ENCODE measurements at places on chromosomes 16 and 17.
A peak's percentile ranks its signal among the peaks of the same experiment; 100 is the strongest.

GRCh38 chr16:725041-725376 lies 1.2 kb downstream of the CCDC78 start:
- no peak for DNase-seq

- no peak for DNase-seq
Measured at GRCh38 chr16:87616556-87616955, 14.2 kb downstream of the JPH3 start.

DNA sequence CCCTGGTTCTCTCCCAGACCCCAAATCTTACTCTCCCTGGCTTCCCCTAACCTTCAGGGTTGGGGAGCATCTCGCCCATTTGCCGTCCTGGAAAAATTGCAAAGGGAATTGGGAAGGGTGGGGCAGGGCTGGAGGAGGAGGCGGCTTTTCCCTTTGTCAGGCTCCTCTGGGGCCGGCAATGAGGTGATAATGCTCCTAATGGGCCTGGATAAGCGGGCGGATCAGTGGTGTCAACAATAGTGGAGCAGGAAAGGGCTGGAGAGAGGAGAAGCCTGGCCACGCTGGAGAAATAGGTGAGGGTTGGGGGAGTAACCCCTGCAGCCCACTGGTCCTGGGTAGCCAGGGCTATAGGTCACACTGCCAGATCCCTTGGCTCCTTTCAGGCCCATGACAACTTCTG lies 12.3 kb downstream of the SCN4A start:
- DNase-seq: no peak

GRCh38 chr16:50320310-50320709 lies 48.5 kb downstream of the BRD7 start:
- DNase-seq: no peak

- no peak for DNase-seq
Measured at GRCh38 chr16:47448830-47449575, 11.9 kb downstream of the ITFG1 start.

GRCh38 chr17:773467-774312 lies 8.4 kb downstream of the GLOD4 start:
- no peak for DNase-seq

DNA sequence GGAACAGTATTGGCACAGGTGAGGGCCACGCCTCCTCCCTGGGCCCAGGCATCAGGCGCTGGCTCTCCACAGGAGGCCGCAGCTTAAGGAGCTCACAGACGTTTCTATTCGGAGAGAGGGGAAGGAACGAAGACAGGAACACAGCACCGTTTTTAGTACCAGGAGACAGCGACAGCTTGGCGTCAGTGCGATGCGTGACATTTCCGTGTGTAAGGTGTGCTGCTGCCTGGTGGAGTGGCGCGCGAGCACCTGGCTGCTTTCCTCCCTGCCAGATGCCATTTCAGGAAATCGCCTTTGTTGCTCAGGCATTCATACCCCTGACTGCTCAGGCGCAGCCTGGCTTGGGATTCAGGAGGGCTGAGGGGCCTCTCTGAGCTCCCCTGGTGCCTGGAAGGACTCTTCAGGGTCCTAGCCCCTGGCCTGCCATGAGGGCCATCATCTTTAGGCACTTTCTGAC lies 367.5 kb downstream of the CPPED1 start:
- DNase-seq: no peak

DNA sequence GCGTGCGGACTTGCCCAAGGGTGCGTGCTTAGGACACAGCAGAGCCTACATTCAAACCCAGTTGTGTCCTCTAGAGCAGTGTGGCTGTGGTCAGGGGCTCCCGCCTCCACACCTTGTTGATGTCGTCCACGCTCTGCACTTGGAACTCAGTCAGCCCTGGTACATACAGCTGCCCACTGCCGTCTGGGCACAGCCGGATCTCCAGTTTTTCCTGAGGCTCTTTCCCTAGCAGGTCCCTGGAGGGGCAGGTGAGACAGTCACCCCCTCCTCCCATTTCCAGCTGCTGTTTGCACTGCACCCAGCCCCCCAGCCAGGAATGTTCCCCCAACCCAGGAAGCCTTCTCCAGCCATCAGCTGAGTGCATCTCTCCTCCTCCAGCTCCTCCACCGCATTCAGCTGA lies 25.7 kb downstream of the KATNB1 start:
- no peak for DNase-seq

GRCh38 chr17:48718227-48718760 lies 4.0 kb downstream of the PRAC1 start:
- DNase-seq: no peak

- no peak for DNase-seq
Measured at GRCh38 chr17:6936370-6937028, 59.4 kb upstream of the ALOX12 start.

DNA sequence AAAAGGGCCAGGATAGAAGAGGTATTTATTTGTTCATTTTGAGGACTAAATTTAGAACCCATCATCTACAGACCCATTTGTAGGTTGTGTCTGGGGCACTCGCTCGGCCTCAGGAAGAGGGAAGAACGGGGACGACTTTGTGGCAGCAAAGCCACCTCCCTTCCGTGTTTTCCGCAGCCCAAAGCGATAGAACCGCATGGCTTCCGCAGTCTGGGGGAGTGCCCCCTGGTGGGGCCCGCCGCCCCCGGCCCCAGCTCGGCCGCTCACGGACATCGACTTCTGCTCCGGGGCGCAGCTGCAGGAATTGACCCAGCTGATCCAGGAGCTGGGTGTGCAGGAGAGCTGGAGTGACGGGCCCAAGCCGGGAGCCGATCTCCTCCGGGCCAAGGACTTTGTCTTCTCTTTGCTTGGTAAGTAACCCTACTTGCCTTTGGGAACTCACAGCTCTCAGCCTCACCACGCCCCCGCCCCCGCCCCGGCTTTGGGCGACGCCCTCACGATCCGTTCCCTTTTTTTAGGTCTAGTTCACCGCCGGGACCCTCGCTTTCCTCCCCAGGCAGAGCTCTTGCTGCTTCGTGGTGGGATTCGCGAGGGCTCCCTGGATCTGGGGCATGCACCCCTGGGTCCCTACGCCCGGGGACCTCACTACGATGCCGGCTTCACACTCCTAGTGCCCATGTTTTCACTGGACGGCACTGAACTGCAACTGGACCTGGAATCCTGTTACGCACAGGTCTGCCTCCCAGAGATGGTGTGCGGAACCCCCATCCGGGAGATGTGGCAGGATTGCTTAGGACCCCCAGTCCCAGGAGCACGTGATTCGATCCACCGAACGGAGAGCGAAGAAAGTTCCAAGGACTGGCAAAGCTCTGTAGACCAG lies 681 bp downstream of the TMEM102 start:
- DNase-seq: no peak

GRCh38 chr16:7614021-7614795 lies 281.6 kb downstream of the RBFOX1 start:
- peak; percentile 67 for DNase-seq

DNA sequence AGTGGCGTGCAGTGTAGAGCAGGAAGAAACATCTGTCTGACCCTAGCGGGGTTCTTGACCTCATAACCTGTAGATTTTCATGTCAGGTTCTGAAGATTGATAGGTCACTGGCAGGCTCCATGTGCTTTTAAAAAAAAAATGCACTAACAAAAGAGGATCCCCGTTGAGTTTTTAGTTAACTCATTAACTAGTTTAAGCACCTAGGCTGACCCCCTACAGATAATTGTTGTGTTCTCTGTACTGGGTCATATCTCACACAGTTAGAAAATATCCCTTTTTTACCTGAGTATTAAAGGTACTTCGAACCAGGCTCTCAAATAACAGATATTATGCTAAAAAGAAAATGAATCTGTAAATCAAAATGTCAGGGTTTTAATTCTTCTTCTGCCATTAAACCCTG lies 676.6 kb downstream of the CDH11 start:
- no peak for DNase-seq

DNA sequence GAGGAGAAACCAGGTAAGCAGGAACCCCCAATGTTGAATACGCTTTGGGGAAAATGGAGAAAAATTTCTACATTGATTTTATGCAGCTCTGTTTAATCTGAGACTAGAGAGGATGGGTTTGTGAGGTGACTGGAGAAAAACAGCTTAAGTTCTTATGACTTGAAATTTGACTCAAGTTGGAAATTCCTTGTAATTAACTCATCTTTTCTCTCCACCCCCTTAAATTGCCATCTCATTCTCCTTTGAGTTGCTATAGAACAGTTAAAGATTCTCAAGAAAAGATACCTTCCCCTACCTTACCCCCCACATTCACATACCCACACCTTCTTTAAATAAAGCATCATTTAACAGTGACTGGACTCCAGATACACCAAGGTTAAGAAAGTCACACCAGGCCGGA lies 24.2 kb downstream of the ZNRF1 start:
- DNase-seq: no peak

DNA sequence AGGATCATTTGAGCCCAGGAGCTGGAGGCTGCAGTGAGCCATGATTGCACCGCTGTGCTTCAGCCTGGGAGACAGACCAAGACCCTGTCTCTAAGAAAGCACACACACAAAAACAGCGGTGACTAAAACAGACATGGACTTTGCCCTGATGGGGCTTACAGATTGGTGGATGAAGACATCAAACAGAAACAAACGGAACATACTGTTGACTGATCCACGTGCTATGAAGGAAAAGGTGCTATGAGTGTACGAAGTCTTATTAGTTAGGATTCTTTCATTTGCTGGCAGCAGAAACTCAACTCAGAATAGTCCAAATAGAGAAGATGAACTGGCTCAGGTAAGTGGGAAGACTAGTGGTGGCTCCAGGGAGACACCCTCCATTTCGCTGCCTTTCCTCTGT lies 309.8 kb upstream of the N4BP1 start:
- DNase-seq: no peak

DNA sequence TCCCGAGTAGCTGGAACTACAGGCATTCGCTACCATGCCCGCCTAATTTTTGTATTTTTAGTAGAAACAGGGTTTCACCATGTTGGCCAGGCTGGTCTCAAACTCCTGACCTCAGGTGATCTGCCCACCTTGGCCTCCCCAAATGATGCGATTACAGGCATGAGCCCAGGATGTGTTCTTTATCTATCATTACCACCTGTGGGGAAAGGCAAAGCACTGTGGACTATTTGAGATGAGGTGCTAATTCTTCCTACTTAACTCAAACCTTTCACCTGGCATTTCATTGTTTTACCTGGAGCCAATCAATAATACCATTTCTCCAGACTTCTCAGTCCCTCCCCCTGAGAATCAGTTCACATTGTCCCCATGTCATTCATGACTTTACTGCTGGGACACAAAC lies 20.4 kb upstream of the PPM1D start:
- DNase-seq: no peak

- no peak for DNase-seq
Measured at GRCh38 chr17:17152385-17152784, 53.7 kb downstream of the PLD6 start.

DNA sequence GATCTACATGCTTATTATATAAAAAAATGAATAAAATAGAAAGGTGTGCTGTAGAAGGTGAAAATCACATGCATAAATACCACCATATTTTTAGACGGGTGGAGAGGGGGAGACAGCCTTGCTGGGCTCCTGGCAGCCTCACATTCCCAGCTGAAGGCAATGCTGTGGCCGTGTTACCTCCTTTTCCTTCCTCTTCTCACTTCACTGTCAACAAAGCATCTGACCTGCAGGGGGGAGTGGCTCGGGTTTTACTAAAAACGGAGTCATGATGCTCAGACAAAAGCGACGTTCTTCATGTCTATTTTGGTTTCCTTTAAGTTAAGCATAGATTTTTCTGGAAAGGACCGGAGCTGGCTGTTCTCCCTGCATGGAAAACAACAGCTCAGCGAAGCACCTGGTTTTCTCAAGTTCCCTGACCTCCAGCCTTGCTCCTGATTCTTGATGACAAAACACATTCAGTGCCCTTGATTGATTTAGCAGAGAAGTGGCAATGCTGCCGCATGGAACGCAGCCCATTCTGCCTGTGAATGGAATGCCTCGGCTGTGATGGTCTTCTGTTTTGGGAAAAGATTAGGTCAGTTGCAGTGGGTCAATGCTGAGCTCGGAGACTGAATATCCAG lies 5.5 kb upstream of the RPTOR start:
- DNase-seq: no peak

DNA sequence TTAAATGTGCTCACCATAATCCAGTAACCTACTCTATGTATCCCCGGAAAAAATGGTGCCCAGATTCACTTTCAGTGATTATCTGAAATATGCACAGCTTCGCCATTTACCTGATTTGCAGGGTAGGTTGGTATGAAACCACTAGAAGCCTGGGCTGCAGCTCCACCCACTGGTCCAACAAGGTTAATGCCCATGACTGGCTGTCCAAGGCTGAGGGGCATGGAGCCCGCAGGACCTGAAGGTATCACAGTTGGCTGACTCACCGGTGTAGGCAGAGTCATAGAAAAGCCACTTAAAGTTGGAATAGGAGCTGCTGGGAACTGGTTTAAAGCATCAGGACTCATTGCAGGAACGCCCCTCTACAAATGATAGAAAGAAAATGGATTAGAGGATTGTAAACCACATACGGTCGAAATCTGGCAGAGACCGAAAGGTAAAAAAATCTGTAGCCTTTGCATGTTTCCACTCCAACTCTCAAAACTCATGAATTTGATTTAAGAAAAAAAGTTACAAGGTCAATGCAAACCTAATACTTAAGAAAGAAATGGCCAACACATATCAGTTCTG lies 38.6 kb downstream of the SYNRG start:
- peak; percentile 17 for DNase-seq

GRCh38 chr17:50162466-50163254 lies 3.1 kb upstream of the SGCA start:
- DNase-seq: no peak

GRCh38 chr16:79439901-79440300 lies 160.6 kb downstream of the MAF start:
- no peak for DNase-seq

DNA sequence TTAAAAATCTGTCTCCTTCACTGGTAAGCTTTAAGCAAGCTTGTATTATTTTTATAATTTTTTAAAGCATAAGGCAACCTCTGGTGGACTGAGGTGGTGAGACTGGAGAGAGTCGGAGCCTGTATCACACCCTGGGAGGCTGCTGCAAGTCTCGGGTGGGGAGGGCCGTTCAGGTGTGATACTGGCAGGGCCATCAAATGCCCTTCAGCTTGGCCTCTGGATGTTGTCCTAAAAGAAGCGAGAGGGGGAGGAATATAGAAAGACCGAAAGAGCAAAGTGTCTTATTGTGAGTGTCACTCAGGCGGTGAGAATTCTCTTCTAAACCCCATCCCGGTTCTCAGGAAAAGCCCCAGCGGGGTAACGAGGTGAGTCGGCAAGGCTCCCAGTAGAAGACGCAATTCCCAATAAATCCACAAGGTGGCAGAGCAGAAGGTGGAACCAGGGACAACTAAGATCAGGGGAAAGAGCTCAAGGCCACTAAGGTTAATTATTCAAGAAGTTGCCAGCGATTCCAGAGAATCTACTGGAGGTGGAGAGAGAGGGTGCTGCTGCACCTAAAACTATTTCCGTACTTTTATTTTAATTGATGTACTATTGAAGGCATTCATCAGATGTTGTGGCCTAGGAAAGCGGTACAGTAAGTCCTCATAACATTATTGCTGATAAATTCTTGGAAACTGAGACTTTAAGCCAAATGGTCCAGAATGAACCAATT lies 14.1 kb downstream of the C17orf67 start:
- DNase-seq: peak; percentile 80

GRCh38 chr16:68369697-68370580 lies 59.1 kb downstream of the PRMT7 start:
- DNase-seq: no peak

- no peak for DNase-seq
Measured at GRCh38 chr16:64615630-64616280, 506.1 kb downstream of the CDH11 start.

All from kidney glomerular epithelial cell (primary cell).